ENCODE measurements at places on chromosomes 11 and 22.

DNA sequence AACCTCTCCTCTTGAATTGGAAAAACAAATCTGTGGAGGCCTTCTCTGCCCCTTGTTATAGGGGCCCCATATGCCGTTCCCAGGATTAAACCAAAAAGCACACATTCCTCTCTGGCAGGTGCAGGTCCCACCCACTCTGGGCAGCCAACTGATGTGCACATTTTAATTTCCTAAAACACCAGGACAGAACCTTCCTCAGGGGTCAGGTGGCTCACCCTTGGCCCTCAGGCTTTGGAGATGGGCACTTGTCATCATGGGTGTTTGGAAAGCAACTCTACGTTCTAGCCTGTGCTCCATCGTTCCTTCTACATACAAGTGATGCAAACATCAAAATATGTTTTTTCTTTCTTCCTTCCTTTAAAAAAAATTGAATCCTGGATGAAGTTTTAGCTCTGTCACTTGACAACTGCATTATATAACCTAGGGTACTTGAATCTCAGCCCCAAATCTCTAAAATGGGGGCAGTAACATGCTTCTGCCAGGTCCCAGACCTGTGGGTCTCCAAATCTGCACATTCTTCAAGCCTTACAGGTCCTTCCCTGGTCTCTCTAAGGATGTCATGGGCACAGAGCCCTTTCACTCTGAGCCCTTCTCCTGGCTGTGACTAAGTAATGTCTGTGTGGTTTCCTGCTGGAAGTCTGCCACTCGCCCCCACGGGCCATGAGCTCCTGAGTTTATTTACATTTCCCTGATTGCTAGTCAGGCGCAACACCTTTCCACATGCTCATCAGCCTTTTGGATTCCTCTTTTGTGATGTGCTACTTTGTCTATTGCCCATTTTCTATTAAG lies 43.8 kb downstream of the KCNQ1OT1 start:
- H3K27me3 ChIP-seq: no peaks in the 10 kb centered on the region
- no peak overlapping the region for H3K4me3 ChIP-seq
- no peak for DNase-seq

- H3K36me3 ChIP-seq: no peaks in the 10 kb centered on the region
- H3K27me3 ChIP-seq: peaks cover 25% of the 10 kb centered on the region
- H3K27ac ChIP-seq: no peak overlapping the region
- H3K4me3 ChIP-seq: no peak overlapping the region
- no peak for DNase-seq
These were observed 4.2 kb downstream of the FBLN1 start for GRCh38 chr22:45506816-45507360.

DNA sequence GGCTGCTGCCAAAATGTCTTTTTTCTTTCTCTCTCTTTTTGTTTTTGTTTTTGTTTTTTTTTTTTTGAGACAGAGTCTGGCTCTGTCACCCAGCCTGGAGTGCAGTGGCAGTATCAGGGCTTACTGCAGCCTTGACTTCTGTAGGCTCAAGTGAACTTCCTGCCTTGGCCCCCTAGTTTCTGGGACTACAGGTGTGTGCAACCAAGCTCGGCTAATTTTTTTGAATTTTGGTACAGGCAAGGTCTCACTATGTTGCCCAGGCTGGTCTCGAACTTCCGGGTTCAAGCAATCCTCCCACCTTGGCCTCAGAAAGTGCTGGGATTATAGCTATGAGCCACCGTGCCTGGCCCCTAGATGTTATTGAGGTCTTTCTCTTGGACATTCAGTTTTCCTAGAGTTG lies 2.2 kb upstream of the DDX10 start:
- H3K4me3 ChIP-seq: no peak overlapping the region
- no peak for DNase-seq
- H3K4me1 ChIP-seq: peaks cover 28% of the 10 kb centered on the region
- H3K36me3 ChIP-seq: peaks cover 7% of the 10 kb centered on the region
- no peaks in the 10 kb centered on the region for H3K27me3 ChIP-seq

GRCh38 chr22:31526270-31526669 lies 29.9 kb downstream of the SFI1 start:
- peak overlapping the region; percentile 61 for H3K27ac ChIP-seq
- H3K36me3 ChIP-seq: peaks cover 69% of the 10 kb centered on the region
- H3K4me3 ChIP-seq: no peak overlapping the region
- H3K4me1 ChIP-seq: peaks cover 53% of the 10 kb centered on the region

DNA sequence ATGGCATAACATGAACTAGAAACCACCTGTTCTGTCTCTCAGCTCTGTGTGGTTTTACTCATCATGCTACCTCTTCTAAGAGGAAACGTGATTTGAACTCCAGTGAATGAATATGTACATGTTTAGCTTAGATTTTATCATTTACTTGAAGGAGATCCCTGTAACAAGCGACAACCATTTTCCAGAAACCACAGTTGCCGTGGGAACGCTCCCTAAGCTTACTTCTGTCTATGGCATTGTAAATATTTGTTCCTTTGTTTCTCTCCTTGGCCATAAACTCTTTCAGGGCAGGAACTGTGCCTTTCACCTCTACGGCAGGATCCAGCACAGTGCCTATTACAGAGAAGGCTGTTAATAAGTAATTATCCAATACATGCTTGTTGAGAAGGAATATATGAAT lies 17.1 kb upstream of the TPH1 start:
- no peaks in the 10 kb centered on the region for H3K4me1 ChIP-seq
- H3K27ac ChIP-seq: no peak overlapping the region
- no peak overlapping the region for H3K4me3 ChIP-seq
- no peaks in the 10 kb centered on the region for H3K27me3 ChIP-seq
